Stimulated activated CD8-positive, alpha-beta memory T cell treated with anti-CD3 and anti-CD28 coated beads, Interleukin-7, amount 100 ng/mL, for 1 hour (primary cell): ENCODE measurements at places on chromosomes 4 and X.

GRCh38 chr4:53963781-53964180 lies 100.6 kb downstream of the CHIC2 start:
- DNase-seq: no peak

GRCh38 chrX:15745179-15745578 lies 7.1 kb downstream of the CA5B start:
- no peak for DNase-seq

- DNase-seq: no peak
These were observed 92.9 kb upstream of the MSX1 start for GRCh38 chr4:4766564-4766963.

GRCh38 chrX:28638775-28639174 lies 51.5 kb downstream of the IL1RAPL1 start:
- no peak for DNase-seq

DNA sequence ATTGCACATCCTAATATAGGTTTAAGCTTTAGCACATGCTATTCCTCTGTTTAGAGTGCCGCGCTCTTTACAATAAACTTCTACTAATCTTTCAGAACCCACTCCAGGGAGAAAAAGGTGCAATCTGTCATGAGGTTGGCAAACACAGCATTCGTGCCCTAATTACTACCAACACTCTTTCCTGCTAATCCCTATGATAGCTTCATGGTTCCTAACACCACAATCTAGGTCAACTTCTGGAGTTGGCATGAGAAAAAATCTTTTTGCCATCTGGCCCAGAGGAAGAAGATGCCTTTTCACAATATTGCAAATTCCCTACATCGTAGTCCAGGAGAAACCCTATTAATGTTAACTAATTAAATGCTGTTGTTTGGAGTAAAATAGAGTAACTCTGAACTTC lies 39.6 kb downstream of the TMA16 start:
- no peak for DNase-seq
